ENCODE measurements at places on chromosomes 2 and 18. TPM values are rescaled to one million over a fixed set of nuclear protein-coding genes. Genes with fewer than 3 reads are reported as not detected.
A peak's percentile ranks its signal among the peaks of the same experiment; 100 is the strongest.

DNA sequence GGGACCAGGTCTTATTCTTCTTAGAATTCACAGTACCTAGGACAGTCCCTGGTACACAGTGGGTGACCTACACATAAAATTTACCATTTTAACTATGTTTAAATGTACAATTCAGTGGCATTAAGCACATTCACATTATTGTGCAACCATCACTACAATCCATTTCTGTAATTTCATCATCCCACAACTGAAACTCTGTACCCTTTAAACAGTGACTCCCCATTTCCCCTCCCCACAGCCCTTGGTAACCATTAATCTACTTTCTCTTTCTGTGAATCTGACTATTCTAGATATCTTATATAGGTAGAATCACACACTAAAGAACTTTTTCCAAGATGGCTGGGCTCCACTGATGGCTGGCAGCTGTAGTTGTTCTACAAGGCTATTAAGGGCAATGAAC lies 41.6 kb downstream of the GFPT1 start:
- peak; percentile 6 for DNase-seq

GRCh38 chr2:128289439-128289838 lies 29.2 kb downstream of the HS6ST1 start:
- DNase-seq = peak; percentile 65

Gene LINC00305
- total RNA-seq = not detected

Gene EFR3B
- 0.88 TPM for total RNA-seq

Gene KCNF1
- total RNA-seq = not detected

Data from osteoblast (primary cell).